ENCODE measurements at places on chromosomes 2 and 18.

- DNase-seq: no peak
Measured at GRCh38 chr2:26449278-26450030, 28.5 kb downstream of the OTOF start.

DNA sequence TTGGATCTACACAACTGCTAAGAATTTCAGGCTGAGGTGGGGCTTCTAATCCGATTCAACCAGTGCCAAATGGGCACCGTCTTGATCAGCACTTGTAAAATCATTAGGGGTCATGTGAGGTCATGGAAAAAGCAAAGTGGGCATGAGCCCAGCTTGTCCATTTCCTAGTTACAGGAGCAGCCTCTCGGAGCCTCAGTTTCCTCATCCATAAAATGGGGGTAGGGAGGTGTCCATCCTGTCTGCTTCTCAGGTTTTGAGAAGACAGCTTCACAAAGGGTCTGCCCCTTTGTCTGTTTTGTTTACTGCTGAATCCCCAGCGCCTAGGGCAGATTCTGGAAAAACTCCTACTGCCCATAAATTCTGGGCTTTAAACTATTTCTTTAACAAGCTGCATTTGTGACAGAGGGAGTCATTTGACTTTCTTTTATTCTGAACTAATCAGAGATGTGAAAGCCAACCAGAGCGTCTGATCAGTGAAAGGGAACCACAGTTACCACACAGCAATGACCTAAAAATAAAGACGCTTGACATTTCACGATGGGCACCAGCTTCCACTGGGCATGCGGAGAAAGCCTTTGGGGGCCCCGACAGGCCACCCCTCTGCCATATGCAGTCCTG lies 38.9 kb downstream of the DNMT3A start:
- DNase-seq: no peak

DNA sequence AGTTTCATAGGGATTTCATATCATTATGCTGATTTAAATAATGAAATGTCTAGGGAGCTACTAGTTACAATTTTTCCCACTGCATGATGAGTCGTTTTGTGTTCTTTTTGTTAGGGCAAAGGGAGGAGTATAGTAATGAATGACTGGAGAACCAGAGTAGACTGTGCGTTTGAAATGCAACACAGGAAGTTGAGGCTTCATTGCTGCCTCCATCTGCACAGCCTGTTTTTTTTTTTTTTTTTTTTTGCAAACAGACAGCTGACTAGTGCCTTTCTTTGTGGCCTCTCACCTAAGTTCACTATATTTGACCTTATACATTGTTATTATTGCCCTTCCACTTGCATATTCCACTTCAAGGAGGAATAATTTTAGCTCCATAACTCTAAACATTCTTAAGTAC lies 286.7 kb upstream of the LRRTM1 start:
- no peak for DNase-seq

- DNase-seq: no peak
Measured at GRCh38 chr2:73033766-73034381, 37.6 kb downstream of the SFXN5 start.

DNA sequence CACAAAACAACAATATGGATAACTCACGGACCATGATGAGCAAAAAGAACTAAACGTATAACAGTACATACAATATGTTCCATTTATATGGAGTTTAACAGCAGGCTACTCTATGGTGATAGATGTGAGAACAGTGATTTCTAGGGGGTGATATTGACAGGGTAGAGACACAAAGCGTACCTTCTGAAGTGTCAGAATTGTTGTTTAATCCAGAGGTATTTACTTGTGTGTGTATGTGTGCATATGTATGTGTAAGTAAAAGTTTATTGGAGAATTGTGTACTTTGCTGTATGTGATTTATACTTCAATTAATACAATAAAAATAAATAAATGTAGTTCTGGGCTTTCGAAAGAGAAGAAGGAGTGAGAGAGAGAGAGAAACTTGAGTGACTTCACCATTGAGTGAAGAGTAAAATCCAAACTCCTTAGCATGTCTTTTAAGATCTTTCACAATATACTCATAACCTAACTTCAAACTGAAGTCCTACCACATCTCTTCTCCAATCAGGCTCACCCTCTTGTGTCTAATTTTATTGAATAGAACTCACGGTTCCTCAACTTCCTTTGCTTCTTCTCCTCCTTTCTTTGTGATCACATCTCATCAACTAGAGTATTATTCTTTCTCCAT lies 126.0 kb upstream of the KLF7 start:
- no peak for DNase-seq
